ENCODE measurements at places on chromosomes 16 and 17.

DNA sequence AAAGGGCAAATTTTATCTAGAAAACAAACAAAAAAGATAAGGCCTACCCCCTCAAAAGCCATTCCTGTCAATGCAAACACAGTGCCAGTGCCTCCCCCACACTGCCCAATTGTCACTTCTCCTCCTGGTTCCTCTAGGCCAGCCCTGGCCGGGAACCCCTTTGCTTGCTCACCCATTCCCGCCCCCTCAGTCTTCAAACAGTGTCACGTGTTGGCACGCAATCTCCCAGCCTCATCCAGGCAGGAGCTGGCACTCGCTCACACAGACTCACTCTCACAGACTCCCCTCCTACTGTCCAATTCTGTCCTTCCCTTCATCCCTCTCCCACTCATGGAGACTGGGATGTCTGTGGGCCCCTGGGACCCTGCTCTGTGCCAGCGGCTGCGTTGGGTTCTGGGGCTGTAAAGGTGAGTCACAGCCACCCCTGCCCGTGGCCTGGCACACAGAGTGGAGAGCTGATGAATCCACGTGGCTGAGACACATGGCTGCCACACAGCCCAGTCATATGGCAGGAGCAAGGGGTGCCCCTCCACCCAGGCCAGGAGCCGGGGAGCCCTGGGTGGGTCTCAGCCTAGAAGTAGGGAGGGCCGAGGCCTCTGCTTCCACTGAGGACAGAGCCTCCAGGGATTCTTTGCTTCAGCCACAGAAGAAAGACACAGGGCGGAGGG is 54.8 kb downstream of the VAC14 start:
- DNase-seq, result peak; percentile 50

GRCh38 chr16:77449208-77449607 is 14.4 kb upstream of the ADAMTS18 start:
- DNase-seq, result no peak

DNA sequence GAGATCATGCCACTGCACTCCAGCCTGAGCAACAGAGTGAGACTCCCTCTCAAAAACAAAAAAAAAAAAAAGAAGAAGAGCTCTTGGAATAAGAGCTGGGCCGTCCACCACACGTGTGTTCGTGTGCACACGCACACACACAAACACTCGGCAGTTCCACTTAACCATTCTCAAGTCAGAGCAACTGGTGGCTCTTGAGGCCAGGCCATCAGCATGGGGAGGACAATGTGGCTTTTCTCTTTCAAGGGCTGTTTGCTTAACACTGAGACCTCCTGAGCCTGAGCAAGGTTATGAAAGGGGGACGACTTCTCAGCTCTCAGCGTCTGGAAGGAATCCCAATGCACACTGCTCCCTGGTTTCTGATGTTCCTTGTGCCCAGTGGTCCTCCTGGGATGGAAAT is 444.9 kb downstream of the SOX9 start:
- DNase-seq, result no peak

DNA sequence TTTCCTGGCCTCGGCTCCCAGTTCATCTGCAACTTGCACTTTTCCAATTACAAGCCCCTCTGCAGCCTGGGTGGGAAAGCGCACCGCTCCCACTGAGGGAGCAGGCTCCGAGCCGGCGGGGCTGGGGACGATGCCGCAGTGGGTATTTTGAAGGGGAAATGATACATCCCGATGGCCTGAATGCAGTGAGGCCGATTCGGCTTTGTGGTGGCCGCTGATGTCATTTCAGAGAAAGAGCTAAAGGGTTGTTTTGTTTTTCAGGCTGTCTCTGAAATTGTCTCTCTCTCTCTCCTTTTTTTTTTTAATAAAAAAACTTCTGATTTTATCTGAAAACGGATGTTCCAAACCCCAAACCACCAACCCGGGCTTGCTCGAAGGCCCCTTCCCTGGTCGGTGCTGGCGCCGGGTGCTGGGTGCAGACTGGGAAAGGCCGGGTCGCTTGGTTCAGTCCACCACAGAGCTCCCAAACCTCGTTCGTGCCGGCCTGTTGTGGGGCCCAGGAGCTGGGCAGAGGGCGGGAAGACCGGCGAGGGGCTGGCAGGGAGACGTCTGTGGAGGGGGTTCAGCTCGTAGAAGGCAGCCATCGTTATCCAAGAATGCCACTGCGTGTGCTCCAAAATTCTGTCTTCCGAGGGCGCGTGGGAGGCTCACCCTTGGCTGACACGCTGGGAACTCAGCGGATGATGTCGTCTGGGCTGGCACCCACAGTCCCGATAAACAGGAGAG is 102.8 kb downstream of the FOXL1 start:
- no peak for DNase-seq

DNA sequence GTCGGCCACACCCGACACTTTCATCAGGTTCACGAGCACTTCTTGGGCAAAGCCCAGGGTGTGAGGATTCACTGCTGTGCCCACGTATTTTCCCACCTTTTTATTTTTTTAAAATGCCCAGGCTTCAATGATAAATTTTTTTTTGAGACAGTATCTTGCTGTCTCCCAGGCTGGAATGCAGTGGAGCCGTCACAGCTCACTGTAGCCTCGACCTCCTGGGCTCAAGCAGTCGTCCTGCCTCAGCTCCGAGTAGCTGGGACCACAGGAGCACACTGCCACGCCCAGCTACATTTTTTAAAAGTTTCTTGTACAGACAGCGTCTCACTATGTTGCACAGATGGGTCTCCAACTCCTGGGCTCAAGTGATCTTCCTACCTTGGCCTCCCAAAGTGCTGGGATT is 17.8 kb downstream of the UTS2R start:
- DNase-seq, result no peak

DNA sequence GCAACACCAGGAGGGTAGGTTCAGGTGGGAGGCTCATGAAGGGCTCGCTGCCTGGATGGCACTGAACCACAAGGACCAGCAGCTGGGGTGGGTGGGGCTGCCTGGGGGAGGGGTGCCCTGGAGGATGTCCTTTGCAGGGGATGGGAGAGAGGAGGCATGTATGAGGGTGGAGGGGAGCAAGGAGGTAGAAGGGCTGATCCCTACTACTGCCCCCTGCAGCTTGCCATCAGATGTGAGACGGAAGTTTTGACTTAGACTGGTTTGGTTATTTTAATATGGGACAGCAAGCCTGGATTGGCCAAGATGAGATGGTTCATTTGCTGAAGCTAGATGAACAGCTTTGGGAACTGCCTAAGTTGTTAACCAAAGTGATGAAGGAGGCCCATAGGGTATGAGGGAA is 115.9 kb downstream of the SEC14L1 start:
- DNase-seq, result no peak
